ENCODE measurements at places on chromosomes 2 and 18. TPM values are rescaled to one million over a fixed set of nuclear protein-coding genes. Genes with fewer than 3 reads are reported as not detected.

GRCh38 chr2:159904959-159905305, 106.9 kb upstream of the CD302 start:
- DNase-seq, result no peak

- no peak for DNase-seq
Observed at GRCh38 chr2:167049659-167050058, 161.4 kb downstream of the XIRP2 start.

HSBP1L1 gene
- 4.9 TPM for total RNA-seq

CXCR1 gene
- not detected for total RNA-seq

DNA sequence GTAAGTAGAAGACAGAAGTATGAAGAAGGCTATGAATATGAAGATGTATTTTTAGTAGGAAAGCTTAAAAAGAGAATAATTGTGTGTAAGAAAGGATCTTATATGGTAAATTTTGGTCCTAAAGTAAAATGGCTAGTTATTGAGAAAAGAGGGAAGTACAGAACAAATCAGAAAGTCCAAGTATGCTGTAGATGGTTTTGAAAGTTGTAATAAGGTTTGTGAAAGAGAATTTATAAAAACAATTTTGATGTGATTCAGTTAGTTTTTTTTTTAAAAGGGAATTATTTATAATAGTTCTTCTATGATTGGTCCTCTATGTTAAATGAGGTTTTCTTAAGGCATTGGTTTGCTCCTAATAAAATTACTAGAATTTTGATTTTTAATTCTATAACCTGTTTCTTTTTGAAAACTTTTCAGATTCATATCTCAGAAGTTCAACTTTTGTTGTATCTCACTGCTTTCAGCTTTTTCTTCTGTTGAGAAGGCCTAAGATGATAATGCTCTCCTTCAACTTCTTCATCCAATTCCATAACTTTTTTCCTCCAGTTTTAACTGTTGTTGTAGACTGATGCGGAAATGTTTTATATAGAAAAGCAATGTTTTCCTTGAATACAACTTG, 322.7 kb downstream of the NOL4 start:
- DNase-seq, result no peak

DNA sequence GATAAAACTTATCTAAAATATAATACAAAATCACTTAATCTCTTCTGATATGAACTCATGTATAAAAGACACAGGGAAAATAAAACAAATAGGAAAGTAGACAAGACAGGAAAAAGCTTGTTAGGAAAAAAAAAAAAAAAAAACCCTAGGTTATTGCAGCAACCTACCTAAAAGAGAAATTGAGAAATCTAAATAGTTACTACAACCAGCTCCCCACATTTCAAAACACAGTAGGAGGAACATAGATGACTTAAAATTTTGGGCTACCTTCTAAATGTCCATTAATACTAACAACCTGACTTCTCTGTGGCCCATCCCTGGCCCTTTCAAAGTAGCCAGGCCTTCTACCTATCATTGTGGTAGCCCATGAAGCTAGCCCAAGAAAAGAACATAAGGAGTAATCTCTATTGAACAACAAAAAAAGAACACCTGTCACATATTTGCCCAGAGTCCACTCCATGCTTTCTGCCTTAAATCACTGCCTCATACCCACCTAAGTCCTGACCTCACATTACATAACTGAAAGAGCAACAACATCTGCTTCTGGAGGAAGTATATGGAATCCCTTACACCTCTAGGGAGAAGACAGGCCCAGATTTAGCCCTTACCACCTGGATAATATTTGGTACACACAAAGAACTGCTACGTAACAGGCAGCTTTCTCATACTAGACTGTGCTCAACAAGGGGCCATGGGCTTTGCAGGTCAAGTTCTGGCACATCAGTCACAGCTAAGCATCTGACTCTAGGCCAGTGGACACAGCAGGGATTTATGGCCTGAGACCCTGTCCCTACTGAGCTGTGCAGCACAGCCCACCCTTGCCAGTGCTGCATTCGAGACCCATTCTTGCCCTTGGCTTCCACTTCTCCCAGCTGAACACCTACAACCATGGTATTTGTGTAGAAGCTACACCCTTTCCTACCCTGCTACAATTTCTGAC, 8.5 kb downstream of the SUCLG1 start:
- DNase-seq, result no peak

DNA sequence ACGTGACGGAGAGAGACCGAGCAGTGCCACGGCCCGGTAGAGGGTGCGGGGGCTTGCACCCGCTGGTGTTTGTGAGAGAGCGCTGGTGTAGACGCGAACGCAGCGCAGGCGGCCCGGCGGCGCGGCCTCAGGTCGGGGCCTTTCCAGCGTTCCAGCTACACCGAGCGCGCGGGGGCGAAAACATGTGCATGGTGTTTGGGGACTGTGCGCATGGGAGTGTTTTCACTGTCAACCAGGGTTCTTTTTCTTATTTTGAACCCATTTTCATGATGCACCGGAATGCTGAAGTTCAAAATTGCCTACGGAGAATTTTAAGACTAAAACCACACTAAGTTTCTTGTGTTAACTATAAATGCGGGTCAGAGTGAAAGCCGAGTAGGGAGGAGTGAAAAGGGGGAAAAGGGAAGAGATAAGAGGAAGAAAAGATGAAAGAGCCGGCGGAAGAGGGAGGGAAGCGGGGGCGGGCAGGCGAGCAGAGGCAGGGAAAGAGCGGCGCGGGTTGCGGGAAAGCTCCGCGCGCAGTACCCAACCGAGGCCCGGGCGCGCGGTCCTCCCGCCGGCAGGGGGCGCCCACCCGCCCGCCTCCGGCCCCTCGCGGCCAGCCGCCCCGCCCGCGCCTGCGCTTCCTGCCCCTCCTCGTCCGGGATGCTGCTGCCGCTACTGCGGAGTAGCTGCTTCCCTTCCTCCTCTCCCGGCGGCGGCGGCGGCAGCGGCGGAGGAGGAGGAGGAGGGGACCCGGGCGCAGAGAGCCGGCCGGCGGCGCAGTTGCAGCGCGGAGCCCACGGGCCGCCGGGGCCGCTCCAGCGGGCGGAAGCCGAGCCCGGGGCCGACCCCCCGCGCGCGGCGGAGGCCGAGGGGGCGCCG, at the start of gene RAB12:
TSS of gene RAB12 (plus strand) at position 643 of the 864 bp plus-strand sequence. CDS start at position 646, 3 bp downstream.
- no peak for DNase-seq

GRCh38 chr18:44039216-44039615, 641.5 kb upstream of the SETBP1 start:
- no peak for DNase-seq

CYP1B1 gene
- 10.1 TPM for total RNA-seq

AQP12B gene
- not detected for total RNA-seq

NEU2 gene
- not detected for total RNA-seq

GRCh38 chr2:24708537-24709152, 84.5 kb downstream of the PTRHD1 start:
- DNase-seq, result no peak

- no peak for DNase-seq
Observed at GRCh38 chr2:19786408-19787058, 115.2 kb downstream of the TTC32 start.

STARD6 gene
- 0.33 TPM for total RNA-seq

- peak; percentile 71 for DNase-seq
Observed at GRCh38 chr2:136029149-136029548, 43.7 kb upstream of the DARS1 start.

AGAP1 gene
- total RNA-seq, result 0.40 TPM

- no peak for DNase-seq
Observed at GRCh38 chr2:28166956-28167355, 225.7 kb upstream of the FOSL2 start.

DNA sequence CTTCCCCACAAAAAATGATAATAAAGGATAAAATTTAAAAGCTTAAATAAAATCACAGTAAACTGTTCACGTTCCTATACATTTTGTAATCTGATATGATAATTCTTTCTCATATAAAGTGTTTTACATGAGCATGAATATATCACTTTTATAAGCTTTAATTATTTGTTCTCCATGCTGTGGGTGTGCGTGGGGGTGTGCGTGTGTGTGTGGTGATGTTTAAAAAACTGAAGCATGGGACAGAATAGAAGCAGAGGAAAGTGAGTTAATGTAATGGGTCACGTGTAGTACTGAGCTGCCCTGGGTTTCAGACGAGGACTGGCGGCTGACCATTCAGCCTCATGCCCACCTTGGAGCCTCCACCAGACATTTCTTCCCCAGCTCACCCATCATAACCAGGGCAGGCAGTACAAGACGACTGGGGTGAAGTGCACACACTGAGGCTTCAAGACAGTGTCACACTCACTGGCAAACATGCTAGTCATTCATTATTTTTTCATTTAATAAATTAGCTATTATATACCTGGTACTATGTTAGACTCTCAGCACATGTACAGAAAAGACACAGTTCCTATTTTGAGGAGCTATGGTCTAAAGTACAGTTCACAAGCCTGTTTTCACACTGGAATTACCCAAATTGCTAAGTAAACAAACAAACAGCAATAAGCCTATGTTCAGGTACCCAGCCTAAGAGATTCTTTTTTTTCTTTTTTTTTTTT, 97.2 kb upstream of the LPIN2 start:
- no peak for DNase-seq

DNA sequence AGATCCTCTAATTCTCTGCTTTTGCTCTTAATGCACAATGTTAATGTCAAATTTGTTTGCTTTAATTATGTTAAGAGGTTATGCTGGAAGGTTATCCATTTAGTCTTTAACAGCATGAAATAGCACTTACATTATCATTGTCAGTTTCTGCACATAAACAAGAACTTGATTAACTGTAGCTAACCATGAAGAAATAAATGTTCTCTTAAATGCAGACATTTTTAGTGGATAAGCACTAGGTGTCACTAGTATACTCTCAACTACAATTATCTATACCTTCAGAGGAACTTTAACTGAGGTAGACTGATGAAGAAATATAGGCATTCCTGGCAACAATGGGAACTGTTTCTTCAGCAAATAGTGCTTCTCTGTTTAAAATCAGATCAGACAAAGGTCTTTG, 178.8 kb upstream of the CHST9 start:
- no peak for DNase-seq

GRCh38 chr2:189049709-189050164, 75.6 kb downstream of the COL3A1 start:
- no peak for DNase-seq

DNA sequence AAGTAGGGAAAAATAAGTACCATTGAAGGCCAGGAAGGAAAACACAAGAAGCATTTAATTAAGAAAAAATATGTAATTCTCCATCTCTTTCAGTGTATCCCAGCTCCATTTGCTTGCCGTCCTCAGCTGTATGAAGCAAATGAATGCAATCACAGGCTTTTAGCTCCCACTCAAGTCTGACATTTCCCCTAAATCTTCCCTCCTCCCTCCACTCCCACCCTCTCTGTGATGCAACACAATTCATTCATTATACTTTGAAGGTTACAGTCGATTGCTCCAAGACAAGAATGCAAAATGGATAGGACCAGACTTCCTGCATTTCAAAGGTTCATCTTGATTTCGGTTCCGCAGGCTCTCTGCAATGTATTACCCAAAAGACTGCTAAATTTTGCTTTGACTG, 172.7 kb upstream of the SERPINE2 start:
- DNase-seq, result no peak

PROKR1 gene
- total RNA-seq, result not detected

GRCh38 chr2:104945121-104945520, 91.2 kb downstream of the POU3F3 start:
- no peak for DNase-seq

DNA sequence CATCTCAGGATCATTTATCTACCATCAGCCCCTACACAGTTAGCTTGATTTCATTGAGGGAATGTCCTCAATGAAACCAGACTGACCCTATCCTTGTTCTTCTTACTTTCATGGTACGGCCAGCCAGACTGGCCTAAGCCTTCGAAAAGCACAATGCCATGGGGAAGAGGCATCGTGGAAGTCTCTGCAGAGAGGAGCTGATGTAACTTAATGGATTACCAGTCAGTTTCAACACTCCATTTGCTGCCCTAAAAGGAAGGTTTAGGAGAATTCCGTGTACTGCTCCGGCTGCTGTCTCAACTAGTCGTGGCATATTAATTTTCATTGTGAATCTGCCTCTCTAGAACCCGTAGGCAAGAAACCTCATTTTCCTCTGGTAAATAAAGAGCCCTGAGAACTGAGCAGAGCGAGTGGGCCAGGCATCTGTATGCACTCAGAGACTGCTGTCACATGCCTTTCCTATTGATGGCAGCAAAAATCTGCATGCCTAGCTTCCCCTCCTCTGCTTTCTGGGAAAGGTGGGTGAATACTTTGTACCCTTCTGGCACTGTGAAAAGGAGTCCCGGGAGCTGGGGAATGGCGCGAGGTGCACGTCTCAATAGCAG, 184.9 kb downstream of the KLHL29 start:
- DNase-seq, result no peak

DNA sequence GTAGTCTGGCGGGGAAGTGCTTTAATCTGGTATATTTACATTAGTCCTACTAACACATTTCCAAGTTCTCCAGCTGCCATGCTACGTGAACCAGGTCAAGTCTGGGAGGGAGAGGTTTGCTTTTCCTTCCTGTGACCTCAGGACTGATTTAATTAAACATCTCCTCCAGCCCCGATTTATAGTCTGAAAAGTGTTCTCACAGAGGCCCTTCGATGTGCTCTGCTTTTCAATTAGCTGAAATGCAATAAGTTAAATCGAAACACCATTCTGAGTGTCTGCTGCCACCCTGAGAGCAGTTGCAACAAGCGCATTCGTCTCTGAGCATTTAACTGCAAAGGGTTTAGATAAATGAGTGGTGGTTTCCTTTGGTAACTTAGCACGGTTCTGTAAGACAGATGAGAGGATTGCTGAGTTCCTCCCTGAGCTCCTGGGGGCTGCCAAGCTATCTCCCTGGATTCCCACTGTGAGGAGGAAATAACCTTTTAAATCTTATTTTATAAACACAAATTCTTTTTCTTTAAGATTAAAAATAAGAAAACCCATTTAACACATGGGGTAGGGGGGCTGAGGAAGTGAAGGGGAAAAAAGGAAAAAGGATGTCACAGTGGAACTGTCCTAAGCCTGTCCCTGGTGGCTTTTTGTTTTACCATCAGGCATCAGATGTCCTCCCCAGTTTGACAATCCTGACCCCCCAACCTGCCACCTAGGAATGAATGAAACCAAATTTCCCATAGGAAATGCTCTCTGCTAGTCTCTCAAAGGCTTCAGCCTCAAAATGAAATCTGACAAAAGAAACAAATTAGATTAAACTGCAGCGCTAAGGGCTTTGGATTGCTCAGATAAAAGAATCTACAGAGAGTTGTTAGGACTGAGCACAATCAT, 56.5 kb upstream of the CREB1 start:
- peak; percentile 30 for DNase-seq

GRCh38 chr2:216107760-216108159, 1.4 kb upstream of the XRCC5 start:
- DNase-seq, result no peak

DNA sequence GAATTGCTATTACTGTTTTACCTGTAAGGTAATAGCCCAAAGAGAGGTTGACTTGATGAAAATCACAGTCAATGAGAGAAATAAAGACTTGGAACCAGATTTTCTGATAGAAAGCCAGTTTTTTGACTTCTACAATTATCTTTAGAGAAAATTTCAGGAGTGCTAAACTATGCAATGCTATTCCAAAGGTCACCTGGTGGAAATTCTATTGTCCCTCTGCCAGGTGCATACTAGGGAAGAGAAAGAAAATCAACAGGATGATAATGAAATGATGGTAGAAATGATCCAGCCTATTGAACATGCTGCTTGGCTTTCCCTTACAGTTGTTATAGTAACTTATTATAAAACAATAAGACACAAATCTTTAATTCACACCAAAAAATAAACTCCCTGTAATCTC, 85.0 kb downstream of the FASTKD2 start:
- no peak for DNase-seq

GRCh38 chr2:239321596-239322415, 79.0 kb downstream of the HDAC4 start:
- no peak for DNase-seq
